Cardiac septum (tissue), 1 donor: ENCODE measurements at places on chromosomes 1 and 21. TPM values are rescaled to one million over a fixed set of nuclear protein-coding genes. Genes with fewer than 3 reads are reported as not detected.

- DNase-seq, result no peak
Observed at GRCh38 chr1:220241072-220241663, 31.1 kb downstream of the RAB3GAP2 start.

DNA sequence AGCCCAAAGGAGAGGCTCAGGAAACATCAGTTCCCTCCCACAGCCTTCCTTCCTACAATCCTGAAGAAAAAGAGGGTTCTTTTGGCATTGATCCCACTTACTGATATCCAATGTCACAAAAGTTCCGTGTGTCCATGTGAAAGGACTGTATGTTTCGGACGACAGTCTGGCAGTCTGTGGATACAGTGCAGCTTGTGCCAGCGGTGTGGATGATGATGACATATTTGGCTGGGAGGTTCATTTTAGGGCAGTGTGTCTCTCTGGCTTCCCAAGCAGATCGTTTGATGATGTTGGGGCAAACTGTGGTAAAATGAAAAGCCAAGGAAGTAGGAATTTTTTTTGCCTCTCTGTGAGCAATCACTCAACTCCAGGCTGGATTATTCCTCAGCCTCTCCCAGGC is 10.4 kb downstream of the PGLYRP3 start:
- DNase-seq, result no peak

The LRRIQ3 gene
- total RNA-seq, result 0.43 TPM

DNA sequence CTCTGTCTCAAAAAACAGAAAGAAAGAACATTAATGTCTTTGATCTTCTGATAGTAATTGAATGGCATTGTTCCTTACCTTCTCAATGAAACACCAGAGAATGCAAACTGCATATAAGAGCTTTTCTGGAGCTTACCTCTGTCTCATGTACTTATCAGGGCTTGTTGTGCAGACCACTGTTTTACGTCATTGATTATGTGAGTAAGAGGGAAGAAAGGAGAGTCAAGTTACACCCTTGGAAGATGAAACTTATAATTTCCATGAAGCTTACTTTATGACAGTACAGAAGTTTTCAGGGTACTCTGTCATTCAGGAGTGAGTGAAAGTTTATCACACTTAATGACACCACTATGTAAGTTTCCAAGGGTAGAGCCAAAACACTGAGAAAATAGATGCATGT is 49.0 kb upstream of the MAB21L3 start:
- DNase-seq, result no peak

GRCh38 chr1:232951180-232951579 is 769 bp downstream of the NTPCR start:
- DNase-seq, result no peak

DNA sequence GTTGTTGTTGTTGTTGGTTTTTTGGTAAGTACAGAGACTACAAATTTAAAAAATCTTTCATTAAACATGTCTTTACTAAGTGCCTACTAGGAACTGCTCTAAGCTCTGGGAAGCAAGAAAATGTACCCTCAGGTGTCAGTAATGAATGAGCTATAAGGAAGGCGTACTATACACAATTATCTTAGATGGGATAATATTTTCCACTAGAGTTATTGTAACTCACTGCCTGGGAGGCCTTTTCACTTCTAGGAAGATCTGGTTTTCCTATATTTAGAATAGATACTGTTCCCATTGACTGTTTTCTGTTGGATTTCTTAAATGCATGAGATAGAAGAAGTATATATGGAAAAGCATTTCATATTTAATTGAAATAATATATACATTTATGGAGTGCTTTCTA is 19.6 kb downstream of the CLIC4 start:
- no peak for DNase-seq

The LAPTM5 gene
- 14.2 TPM for total RNA-seq

DNA sequence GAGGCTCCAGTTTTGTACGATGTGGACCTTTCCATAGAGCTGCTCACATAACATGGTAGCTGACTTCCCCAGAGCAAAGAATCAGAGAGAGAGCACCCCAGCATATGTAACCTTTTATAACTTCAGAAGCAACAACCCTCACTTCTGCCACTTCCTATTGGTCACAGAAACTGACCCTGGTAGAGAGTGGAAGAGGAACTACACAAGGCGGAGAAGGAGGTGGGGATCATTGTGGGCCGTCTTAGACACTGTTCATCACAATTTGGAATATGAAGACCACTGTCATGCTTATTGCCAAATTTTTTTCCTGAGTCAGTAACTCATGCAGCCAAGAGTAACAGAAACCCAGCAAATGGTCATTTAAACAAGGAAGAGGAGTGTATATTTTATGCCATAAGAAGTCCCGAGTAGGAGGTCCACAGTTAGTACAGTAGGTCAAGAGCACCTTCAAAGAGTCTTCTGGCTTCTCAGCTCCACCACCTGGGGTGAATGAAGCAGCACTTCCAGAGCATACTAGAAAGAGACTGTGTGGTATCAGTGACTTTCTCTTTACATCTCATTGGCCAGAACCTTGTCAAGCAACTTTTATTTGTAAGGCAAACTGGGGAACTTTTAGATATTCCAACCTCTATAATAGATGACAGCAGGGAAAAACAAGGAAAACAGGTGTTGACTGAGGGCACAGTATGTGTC is 71.8 kb downstream of the ODF2L start:
- no peak for DNase-seq

GRCh38 chr1:179229214-179230140 is at the start of gene ABL2:
Gene ABL2, minus strand, starts transcription at chr1:179229677. Its CDS starts 280 bp downstream, at chr1:179229397.
- DNase-seq, result peak; percentile 77

- no peak for DNase-seq
Observed at GRCh38 chr1:218459878-218460711, 115.0 kb downstream of the TGFB2 start.

- no peak for DNase-seq
Observed at GRCh38 chr1:221279146-221279545, 399.9 kb downstream of the HLX start.

DNA sequence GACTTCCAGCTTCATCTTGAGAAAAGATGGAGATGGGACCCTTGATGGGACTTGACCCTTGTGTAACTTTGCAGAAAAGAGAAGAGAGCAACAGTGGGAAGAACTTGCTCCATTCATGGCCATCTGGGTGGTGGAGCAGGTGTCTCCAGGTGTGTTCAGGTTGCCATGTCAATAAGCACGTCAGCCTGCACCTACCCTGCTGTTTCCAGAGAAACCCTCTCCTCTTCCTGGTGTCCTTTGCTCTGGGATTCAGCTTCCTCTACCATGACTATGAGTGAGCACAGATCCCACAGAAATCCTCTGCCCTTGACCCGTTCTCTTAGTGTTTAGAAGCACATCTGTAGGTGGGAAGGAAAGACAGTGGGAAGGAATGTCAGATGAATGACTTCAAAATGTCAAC is 21.8 kb upstream of the OTUD3 start:
- DNase-seq, result no peak

- DNase-seq, result no peak
Observed at GRCh38 chr21:35024513-35024912, 24.6 kb downstream of the RUNX1 start.

The LORICRIN gene
- total RNA-seq, result not detected

DNA sequence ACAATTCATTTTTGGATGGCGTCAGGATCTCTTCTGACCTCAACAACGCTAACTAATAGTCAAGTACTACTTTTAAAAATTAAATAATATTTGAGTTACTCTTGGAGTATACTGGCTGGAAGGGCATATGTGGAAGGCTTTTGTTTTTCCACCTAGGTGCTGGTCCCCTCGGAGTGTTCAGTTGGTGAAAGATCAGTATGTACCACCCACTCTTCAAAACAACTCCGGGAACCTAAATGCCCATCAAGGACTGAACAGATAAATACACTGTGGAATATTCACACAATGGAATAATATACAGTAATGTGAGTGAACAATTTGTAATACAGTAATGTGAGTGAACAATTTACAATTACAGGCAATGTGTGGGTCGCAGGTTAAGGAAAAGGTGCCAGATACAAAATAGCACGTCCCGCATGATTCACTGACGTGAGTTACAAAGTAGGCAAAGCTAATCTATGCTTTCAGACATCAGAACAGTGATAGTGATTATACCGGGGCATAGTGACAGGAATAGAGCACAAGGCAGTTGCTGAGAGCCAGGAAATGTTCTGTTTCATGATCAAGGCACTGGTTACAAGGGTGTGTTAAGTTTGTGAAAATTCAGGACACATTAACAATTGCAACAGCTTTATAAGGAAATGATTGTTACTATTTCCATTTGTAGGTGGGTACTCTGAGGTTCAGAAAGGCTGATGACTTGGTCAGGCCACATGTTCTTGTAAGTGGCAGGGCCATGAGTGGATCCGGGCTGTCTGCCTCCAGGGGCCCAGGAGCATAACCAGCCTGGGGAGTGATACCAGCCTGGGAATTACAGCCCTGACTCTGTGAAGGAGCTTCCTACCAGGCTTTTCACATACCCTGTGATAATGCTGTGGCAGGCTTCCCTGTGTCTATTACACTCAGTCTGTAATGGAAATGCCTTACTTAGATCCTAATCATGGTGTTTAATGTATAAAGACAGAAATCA is 59.3 kb upstream of the ABCD3 start:
- DNase-seq, result no peak

DNA sequence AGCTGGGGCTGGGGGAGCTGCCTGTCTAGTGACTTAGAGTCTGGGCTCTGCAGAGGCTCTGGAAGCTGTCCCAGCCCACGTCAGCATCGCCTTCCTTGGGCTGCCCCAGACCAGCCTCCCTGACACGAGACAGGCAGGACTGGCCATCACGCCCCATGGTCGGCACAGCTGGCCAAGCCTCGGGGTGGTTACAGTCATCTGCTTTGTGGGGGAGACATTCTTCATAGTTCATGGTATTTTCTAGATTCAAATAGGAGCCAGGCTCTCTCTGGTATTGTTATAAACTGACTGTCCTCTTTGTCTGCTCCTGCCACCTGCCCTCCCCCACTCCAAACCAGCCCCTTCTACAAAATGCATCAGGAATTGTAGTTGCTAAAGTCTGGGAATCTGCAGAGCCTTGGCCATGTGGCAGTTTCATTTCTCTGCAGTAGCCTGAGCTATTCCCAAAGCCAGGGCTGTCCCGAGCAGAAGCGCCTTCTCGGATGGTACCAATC is 29.4 kb downstream of the OLFML2B start:
- no peak for DNase-seq

DNA sequence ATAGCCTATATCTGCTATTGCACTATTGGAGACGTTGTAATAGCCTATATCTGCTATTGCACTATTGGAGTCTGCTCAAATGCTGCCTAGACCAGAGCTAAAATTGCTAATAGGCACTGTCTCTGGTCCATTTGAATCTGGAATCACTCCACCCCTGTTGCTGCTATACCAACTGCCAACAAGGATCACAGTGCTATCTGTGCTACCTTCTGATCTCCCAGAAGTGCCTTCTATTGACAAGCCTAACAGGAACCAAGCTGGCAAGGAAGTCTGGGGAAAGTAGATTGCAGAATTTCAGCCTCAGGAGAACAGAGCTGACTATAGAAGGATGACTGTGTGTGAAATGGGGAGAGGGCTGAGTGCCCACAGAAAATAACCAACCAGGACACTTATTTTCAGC is 15.9 kb downstream of the RWDD3 start:
- DNase-seq, result no peak

DNA sequence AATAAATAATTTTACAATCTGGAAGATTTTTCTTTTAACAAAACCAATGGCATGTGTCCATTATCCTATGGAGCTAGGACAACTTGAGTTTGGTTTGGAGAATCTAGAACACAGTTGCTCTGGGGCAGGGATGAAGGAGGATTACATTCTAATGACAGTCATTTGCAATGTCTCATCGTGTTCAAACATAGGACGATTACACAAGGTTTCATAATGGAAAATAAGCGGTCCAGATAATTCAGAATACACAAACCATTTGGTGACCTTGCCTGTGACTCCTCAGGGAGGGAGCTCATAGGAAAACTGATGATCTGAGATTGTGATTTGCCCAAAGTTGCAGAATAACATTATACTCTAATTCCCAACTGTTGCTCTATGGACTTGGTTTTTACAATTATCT is 27.6 kb upstream of the RGL1 start:
- no peak for DNase-seq

The NUDT17 gene
- 2.7 TPM for total RNA-seq

DNA sequence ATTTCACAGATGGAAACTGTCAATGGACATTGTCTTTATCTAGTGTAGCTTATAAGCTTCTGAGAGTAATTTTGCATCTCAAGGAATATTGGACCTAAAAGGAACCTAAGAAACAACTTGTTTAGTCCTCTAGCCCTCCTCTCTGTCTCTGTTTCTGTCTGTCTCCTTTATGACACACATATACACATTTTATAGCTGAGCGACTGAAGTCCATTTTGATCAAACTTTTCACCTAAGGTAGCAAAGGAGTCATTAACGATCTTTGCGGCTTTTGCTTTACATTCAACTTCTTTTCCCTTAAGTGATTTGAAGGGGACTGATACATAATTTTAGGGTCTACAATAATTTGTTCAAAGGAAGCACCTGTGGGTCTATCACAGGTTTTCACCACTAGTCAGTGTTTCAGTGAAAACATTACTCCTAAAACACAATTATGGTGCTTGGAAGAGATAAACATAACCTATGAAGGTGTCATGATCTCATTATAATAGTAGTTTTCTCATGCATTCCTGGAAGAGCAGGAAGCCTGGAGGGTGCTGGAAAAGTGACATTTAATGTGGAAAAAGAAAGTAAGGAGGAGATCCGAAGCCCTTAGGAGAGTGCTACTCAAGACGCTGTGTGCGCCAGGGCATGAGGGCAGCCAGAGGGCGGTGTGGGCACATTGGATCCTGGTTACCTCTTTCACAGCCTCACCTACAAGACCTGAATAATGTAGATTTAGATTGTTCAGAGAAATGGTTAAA is 248.6 kb downstream of the DNM3 start:
- peak; percentile 75 for DNase-seq

- DNase-seq, result no peak
Observed at GRCh38 chr1:192260076-192260475, 56.7 kb upstream of the RGS21 start.
